ENCODE measurements at places on chromosomes 16 and 17.

DNA sequence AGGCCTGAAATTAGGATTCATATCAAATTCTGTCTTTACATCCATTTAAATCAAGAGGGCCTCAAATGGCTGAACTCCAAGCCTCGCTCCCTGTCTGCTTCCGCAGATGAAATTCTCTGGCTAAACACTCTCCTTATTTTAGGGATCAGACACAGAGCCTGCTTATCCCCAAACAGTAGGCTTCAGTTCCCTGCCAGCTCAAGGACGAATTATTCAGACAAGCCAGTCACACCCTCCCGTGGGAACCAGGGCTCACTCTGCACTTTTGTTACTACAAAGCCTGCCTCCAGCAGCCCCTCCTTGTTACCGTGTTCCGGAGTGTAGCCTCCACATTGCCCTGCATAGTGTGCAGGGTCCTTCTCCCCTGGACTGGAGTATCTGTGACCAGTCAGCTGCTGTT, 46.6 kb upstream of the LCMT1 start:
- no peak for DNase-seq

DNA sequence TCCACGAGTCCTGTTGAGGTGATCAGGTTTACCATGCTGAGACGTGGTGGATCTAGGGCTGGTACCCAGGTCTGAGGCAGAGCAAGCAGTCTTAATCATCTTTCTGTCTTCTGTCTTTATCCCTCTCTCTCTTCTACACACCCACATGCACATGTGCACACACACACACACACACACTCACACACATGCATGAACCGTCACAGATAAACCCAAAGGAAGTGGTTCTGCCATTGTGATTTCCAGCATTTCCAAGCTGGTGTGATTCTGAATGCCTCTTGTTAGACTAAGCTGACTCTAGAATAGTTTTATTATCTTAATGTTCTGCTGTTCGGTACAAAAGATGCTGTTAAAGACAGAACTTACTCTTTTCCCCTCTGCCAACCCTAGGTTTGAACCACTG, 411.8 kb upstream of the SALL1 start:
- no peak for DNase-seq

DNA sequence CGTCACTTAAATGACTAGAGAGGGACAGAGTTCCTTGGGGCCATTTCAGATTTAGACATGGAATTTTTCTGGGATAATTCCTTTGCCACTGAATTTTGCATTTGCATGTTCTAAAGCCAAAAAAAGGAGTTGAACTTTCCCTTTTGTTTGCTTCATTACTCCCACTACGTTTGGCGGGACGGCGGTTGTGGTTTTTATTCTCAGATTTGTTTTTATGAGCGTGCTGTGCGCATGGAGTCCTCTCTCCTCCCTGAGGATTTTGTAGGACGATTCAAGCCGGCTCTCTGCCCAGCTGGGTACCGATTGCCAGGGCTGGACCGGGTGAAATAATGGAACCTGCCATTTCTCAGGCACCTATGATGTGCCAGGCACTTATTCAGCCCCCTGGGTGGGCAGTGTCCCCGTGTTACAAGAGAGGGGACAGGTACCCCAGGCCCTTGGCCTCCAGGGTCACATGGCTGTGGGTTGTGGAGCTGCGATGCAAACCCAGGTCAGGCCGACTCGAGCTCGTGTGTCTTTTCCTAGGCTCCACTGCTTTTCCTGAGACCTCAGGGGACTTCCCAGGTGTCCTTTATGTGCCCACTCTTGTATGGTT, 18.8 kb downstream of the CMIP start:
- DNase-seq: no peak

DNA sequence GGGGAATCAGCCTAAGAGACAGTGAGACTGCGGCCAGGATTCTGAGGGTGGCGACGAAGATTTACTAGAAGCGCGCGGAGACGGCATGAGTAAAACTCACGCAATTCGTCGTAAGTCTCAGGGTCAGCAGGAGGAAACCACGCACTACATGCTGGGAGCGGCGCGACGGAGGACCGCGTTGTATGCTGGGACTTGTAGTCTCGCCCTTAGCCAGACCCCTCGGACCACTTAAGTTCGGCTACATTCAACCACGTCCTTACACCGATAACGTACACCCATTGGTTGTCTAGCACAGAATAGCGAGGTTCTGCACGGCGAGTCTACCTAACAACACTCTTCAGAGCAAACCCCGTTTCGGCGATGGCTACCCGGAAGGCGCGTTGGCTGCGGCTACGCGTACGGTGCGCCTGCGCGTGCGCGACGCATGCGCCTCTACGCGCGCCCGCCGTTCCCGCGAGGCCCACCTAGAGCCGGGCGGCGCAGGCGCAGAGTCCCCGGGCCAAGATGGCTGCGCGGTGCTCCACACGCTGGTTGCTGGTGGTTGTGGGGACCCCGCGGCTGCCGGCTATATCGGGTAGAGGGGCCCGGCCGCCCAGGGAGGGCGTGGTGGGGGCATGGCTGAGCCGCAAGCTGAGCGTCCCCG, at the start of gene DNAJA3:
Gene DNAJA3 (plus strand): TSS at position 491 of the 643 bp plus-strand sequence. CDS start 14 bp downstream, at position 505.
- peak; percentile 97 for DNase-seq

- peak; percentile 99 for DNase-seq
Observed at GRCh38 chr17:78140169-78141051, 5.8 kb upstream of the C17orf99 start.

DNA sequence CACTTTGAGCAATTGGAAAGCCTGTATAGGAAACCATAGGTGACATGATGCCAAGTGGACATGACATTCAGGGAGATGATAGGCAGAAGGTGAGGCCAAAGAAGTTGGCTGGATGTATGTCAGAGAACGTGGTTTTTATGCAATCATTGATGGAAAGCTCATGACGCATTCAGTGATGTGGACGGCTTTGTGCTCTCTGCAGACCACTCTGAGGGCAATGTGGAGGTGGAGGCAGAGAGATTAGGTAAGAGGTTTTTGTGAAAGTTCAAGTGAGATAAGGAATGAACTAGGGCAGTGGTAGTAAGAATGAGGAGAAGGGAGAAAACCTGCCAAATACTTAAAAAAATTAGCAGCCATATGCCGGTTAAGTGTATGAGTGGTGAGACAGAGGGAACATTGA, 99.0 kb downstream of the PRKCA start:
- peak; percentile 59 for DNase-seq

GRCh38 chr17:57516290-57517230, 228.5 kb downstream of the CCDC182 start:
- DNase-seq: no peak

DNA sequence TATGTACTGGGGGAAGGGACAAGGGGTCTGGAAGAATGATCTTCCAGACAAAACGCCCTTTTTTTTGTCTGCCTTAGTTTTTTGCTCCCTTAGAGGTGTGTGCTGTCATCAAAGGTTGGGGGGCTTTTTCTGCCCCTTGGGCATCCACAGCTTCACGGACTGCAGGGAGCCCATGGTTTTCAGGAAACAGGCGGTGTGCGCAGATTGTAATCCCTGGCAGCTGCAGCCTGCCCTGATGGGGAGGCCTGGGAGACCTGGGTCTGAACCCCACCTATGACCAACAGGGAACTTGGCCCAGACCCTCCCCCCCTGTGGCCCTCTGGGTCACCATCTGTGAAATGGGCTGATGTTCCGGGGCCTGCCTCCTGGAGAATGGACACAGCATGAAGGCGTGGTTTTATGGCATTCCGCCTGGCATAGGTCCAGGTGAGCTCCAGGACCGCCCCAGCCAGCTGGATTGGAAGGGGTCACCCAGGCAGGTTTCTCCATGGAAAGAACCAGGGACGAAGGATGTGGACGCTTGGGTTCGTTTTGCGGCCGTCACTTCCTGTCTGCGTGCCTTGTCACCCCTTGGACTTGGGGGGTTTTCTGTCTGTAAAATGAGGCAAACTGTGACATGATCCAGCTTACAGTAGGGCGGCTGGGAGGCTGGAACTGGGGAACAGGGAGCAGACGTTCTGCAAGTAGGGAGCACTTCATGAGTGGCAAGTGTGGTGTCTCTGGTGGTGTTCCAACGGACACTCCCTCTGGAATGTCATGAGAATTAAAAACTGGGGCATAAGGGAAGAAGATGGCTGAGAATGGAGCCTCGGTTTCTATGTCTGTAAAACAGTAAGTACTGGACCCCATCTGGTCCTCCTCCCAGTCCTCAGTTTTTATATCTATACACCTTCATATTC, 1.5 kb downstream of the CPNE2 start:
- no peak for DNase-seq

DNA sequence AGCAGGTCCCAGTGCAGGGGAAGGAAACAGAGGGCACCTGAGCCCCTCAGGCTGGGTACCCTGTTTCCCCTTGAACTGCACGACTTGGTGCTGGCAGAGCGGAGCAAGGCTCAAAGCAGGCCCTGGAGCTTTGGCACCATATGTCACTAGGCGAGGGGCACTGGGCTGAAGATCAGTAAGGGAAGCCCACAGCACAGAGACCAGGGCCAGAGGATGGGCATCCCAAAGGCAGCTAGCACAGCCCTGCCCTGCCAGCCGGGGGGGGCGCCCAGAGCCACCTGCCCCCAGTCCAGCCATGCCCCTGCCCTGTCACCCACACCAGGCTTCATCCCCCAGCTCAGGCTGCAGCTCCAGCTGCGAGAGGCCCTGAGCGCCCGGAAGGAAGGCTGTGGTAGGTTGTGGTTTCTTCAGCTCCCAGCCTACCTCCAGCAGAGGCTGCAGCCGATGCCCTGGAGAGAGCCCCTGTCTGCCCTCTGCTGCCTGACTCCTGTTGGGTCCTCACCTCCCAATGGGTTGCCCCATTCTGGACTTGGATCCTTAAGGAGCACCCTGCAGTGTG, 10.9 kb downstream of the NHERF1 start:
- DNase-seq: no peak

- no peak for DNase-seq
Observed at GRCh38 chr16:66295213-66295612, 71.3 kb upstream of the CDH5 start.

All from K562 (cell line).